ENCODE measurements at places on chromosomes 7 and 10.
A peak's percentile ranks its signal among the peaks of the same experiment; 100 is the strongest.

- DNase-seq = no peak
Measured at GRCh38 chr7:28605427-28606085, 193.2 kb downstream of the CREB5 start.

DNA sequence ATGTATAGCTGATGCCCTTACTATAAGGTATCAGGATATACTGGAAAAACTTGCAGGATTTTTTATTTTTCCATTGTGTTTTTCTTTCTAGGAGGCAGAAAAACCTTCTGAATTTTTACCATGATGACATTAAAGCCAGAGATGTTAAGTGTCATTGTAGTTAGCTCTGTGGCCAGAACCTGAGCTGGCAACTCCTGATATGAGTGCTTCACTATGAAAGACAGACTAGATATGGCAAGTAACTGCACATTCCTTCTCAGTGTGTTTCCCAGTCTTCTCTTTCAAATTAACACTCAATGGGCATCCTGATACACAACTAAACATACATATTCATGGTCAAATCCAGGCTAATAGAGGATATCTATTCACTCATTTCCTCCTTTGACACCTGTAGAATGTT is 166.2 kb downstream of the CTTNBP2 start:
- no peak for DNase-seq

GRCh38 chr10:101774589-101775272 is 1.2 kb downstream of the FGF8 start:
- DNase-seq = no peak

GRCh38 chr10:89162596-89162995 is 44.5 kb downstream of the CH25H start:
- DNase-seq = no peak

GRCh38 chr10:26914898-26915297 is 54.1 kb upstream of the ABI1 start:
- DNase-seq = no peak

- no peak for DNase-seq
Measured at GRCh38 chr7:135362871-135363270, 129.2 kb downstream of the STRA8 start.

DNA sequence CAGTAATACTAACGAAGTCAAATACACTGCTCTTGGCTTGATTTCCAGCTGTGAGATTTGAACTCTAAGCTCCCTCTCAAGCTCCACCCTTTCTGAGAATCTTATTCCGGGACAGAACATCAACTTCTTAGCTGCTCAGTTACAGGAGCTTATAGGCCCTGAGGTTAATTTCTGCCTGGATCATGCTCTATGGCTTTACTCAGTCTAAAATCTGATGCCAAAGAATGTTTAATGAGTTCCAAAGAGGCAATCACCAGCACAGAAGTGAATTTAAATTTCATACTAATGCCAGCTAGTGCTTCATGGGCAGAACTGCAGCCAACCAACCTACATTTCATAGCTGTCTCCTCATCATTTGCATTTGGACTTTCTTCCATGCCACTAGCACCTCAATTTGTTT is 707.2 kb downstream of the MAGI2 start:
- no peak for DNase-seq

- no peak for DNase-seq
Measured at GRCh38 chr7:18693406-18693805, 197.9 kb downstream of the HDAC9 start.

GRCh38 chr10:74088722-74089121 is 61.9 kb downstream of the AP3M1 start:
- no peak for DNase-seq

- no peak for DNase-seq
Measured at GRCh38 chr10:117555863-117556262, 13.3 kb downstream of the EMX2 start.

DNA sequence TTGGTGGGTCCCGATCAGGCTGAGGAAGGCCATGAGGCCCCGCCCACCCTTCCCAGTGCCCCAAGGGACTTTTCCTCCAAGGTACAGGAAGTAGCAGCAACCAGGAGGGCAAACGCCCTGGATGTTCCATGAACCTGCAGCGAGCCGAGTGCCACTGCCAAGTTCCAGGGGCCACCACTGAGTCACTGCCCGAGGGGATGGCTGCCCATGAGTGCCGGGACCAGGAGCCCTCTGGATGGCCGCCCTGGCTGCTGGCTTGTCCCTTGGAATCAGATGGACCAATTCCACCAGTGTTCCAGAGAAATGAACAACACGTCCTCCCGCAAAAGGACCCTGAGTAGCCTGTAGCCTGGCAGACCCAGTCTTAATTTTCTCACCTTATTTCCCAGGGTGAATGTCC is 74.2 kb downstream of the ZRANB1 start:
- no peak for DNase-seq

GRCh38 chr7:29793507-29793906 is 12.8 kb upstream of the WIPF3 start:
- no peak for DNase-seq

- DNase-seq = no peak
Measured at GRCh38 chr7:151559557-151560183, 40.0 kb upstream of the RHEB start.

- DNase-seq = peak; percentile 62
Measured at GRCh38 chr7:27890205-27890849, 150.4 kb downstream of the TAX1BP1 start.

DNA sequence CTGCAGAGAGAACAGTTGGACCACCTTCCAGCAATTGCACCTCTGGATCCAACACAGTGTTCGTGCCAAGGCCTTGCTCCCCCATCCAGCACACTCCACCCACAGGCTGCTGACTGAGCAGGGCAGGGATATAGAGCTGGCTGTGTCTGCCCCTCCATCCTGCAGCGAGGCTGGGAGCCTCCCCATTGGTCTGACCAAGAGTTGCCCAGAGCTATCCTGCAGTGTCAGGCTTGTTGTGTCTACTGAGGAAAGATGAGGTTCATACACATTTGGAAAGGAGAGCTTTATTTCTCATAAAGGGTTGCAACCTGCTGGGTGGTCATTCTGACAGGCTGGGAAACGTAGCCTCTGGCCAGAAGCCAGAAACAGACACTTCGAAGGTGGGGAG is 27.1 kb downstream of the PRF1 start:
- no peak for DNase-seq

DNA sequence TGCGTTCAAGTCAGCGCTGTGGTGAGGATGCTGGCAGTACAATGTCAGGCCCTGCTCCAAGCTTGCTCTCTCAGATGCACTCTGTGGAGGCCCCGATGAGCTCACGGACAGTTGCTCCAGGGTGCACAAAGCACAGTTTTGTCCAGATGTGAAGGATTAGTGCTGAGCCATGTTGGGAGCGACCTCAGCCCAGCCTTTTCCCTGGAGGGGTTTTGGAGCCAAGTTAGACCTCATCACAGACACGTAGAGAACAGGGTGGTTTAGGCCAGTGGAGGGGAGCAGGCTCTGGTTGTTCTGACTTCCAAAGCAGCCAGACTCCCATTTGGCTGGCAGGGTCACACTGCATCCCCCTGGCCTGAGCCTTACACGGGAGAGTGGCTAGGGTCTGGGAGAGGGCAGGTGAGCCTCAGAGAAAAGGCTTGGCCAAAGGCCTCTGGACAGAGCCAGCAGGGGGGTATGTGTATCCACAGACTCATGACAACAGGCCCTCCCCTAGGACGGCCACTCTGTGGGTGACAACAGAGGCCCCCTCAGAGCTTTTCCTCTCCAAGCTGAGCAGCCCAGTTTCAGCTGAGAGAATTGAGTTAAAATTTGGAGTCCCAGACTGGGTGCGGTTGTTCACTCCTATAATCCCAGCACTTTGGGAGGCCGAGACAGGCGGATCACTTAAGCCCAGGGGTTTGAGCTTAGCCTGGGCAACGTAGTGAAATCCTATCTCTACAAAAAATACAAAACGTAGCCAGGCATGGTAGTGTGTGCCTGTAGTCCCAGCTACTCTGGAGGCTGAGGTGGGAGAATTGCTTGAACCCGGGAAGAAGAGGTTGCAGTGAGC is 4.7 kb downstream of the PLAC9 start:
- DNase-seq = no peak
